ENCODE measurements at places on chromosomes 16 and 17. TPM values are rescaled to one million over a fixed set of nuclear protein-coding genes. Genes with fewer than 3 reads are reported as not detected.

The CMTM4 gene
- 10.0 TPM for total RNA-seq

The IRF8 gene
- 3.5 TPM for total RNA-seq

The NAA38 gene
- 101 TPM for total RNA-seq

The KRT39 gene
- not detected for total RNA-seq

The ZNF18 gene
- total RNA-seq = 9.5 TPM

The KCNH4 gene
- total RNA-seq = under 0.01 TPM

The CRISPLD2 gene
- total RNA-seq = 1.3 TPM

The CRHR1 gene
- not detected for total RNA-seq

The UTS2R gene
- not detected for total RNA-seq

The KRT20 gene
- total RNA-seq = not detected

The SMARCD2 gene
- 46.7 TPM for total RNA-seq

The SPATA22 gene
- total RNA-seq = 0.33 TPM

The DDX5 gene
- total RNA-seq = 503 TPM

The DPEP3 gene
- 0.09 TPM for total RNA-seq

The MPV17L gene
- total RNA-seq = 0.09 TPM

The MYLK3 gene
- 0.11 TPM for total RNA-seq

The GRIN2A gene
- not detected for total RNA-seq

The DPEP1 gene
- total RNA-seq = 0.34 TPM

The SMPD3 gene
- total RNA-seq = under 0.01 TPM

The MFAP4 gene
- total RNA-seq = not detected

The CSH1 gene
- total RNA-seq = not detected
